Cortex of kidney (tissue), 1 donor: ENCODE measurements at places on chromosomes 11 and 22.

- no peak for DNase-seq
Measured at GRCh38 chr22:39089928-39090327, 7.1 kb upstream of the APOBEC3H start.

DNA sequence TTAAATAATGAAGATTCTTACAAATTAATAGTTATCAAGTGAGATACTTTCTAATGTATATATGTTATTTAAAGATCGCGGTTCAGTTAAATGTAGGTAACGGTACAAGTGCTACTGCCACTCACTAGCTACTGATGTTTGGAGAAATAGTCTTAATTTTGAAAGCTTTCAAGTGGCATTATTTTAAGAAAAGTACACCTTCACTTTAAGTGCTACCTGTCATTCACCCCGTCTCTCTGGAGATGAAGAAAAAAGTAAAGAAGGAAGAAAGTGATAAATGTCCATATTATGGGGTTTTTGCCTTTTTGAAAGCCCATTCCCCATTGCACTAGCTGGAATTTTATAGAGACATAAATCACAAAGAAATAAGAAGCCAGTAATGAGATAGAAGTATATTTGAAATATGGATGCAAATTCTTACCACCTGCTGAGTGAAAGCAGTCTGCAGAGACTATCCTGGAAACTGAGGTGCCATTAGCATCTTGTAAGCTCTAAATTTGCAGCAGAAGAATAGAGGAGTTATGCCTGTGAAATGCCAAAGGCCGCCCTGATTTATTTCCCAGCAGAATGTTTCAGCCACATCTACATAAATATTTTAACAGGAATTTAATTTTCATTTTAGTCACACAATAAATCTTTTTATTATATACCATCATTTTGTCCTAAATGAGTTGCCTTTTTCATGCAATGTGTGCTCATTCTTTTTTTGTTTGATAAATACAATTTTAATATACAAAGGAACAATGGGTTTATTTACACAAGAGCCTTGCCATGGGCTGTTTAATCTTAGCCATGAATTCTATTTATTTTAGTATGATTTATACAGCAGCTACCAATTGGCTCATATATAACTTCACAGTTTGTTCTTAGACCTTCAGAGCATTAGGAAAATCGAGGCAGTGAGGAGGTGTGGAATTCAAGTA, 489.9 kb upstream of the RAG2 start:
- no peak for DNase-seq

DNA sequence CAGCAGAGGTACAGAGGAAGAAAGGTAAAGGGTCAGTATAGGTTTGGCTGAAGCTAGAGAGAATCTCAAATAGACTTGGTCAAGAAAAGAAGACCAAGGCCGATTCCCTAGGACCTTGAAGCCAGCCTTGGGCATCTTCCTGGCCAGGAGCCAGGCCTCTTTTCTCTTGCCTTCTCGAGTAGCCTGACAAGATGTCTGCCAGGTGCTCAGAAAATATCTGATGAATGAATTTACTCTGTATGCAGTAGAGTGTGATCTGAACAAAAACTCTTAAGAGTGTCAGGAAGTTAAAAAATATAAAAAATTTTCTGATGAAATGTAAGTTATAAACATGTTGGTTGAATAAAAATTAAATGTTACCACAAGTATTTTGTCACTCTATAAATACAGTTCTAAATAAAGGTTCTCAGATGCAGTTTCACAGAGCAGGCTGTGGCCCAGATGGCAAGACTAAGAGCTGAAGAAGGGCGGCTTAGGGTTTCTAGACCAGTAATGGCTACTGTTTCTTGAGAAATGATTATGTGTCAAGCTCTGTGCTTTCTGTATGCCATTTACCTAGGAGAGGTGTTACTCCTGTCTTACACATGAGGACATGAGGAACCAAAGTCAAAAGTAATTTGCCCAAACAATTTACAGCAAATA, 98.1 kb downstream of the ATXN10 start:
- no peak for DNase-seq

DNA sequence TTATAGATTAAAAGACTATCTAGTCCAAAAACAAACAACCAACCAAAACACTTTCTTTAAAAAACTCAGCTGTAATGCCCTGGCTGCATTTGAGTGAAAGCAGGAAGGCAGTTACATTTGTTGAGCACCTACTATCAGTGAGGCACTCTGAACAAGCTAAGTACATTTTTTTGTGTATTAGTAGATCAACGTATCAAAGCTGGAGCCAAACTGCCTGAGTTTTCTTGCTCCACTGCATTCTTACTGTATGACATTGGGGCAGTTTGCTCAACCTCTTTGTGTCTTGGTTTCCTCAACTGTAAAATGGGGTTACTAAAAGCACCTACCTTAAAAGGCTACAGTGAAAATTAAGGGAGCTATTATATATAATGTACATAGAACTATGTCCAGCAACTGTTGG, 22.0 kb downstream of the COA4 start:
- DNase-seq, result no peak

GRCh38 chr11:5928271-5928670, 13.8 kb upstream of the OR56A3 start:
- DNase-seq, result no peak

GRCh38 chr22:33565580-33565995, 354.7 kb downstream of the LARGE1 start:
- no peak for DNase-seq

DNA sequence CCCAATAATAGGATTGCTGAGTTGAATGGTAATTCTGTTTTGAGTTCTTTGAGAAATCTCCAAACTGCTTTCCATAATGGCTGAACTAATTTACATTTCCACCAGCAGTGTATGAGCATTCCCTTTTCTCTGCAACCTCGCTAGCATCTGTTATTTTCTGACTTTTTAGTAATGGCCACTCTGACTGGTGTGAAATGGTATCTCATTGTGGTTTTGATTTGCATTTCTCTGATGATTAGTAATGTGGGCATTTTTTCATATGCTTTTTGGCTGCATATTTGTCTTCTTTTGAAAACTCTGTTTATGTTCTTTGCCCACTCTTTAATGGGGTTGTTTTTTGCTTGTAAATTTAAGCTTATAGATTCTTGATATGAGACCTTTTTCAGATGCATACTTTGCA, 97.4 kb downstream of the FDX1 start:
- no peak for DNase-seq

DNA sequence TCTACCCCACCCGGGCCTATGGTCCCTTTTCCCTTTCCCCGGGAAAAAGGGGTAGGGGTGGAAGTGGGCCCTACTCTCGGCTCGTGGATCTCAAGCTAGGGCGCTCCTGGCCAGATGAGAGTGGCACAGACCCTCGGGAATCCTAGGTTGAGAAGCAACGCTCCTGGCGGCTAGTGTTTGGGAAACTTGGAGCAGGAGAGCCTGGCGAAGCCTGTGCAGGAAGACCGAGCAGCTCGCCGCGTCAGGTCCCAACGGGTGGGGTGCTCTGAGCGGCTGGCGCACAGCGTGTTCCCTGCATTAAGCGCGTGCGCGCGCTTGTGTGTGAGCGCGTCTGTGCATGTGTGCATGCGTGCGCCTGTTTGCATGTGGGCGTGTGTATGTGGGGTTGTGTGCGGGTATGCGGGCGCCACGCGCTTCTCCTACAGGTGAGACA, 7.1 kb upstream of the FLI1 start:
- DNase-seq, result no peak

DNA sequence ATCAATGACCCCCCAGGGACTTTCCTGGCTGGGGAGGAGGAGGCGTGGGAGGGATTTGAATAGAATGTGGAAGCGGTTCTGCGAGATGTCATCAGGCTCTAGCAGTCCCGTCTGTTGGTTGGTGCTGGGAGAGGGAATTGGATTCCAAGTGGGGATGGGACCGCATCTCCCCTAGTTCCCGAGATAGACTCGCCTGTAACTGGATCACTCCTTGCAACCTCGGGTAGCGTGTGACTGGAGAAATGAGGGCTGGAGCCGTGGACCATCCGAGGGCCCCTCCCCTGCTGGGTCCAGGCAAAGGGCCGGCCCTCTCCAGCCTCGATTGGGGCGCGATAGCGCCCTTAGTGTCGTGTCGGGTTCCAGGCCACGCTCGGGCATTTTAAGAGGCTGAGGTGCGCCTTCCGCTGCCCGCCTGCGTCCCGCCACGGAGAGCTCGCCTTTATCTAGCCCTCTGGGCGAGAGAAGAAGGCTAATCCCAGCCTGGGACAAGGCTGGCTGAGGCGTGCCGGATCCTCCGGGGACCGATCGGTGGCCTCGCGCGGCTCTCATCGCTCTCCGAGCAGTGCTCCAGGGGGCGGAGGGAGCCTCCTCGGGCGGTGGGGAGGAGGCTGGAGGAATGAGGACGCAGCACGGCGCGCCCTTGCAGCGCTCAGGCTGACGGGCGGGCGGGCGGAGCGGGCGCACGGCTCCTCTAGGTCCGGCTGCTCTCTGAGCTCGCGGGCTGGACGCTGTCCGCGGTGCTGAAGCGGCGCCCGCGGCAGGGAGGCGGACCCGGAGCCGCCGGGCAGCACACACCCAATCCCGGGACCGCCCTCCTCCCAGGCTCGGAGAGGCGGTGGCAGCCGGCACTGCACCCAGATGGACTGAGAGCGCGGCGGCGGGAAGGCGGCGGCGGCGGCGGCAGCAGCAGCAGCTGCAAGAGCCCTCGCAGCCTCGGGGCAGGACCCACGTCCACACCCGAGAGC, 107.8 kb downstream of the OSBP2 start:
- DNase-seq, result peak; percentile 37

DNA sequence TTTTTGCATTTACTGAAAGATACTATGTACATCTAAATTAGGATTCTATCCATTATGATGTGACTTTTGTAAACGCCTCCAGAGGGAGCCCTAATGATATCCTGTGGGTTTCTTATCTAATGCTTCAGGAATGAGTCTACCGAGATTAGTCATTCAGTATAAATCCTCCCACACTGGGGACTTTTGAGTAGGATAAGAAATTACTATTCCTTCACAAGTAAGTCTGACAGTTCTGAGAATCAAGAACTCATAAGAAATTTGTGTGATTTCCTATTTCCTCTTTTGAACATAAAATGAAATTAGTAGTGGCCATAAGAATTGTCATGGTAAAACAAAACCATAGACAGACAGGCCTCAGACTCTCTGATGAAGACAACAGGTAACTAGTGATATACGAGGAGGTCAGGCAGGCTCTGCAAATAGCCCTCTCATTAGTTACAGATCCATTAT, 10.0 kb upstream of the OR5M1 start:
- no peak for DNase-seq

DNA sequence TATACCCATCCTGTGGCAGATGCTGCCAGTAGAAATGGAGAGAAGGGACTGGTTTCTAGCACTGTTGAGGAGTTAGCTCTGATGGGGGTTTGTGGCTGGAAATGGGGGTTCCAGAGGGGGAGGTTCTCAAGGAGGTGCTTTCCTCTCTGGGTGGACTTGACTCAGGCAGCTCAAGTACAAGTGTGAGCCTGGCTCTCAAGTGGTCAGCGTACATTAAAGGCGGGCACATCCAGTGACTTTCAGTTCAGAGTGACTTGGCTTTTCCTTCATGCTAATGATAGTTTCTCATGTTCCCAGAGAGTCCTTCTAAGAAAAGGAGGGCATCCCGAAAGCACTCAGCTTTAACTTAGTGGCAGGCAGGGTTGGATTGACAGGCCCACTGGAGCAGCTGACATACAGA, 58.9 kb upstream of the HORMAD2 start:
- DNase-seq, result no peak

DNA sequence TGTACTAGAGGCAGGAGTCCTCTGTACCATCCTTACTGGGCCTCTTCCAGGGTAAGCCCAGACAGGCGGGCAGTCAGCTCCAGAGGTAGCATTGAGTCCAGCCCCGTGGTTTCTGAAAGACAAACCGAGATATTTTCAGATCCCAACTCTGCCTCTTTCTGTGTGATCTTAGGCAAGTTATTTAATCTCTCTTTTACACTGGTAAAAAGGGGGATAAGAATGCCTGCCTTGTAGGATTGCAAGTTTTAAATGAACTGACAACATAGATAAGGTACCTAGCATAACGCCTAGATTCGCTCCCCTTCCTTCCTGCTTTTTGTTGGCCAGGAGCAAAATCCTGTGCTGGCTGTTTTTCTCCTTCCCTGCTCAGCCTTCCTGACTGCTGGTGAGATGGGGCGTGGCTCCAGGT, 56.4 kb upstream of the NNMT start:
- no peak for DNase-seq

- no peak for DNase-seq
Measured at GRCh38 chr11:112355726-112356125, 95.1 kb upstream of the PLET1 start.

DNA sequence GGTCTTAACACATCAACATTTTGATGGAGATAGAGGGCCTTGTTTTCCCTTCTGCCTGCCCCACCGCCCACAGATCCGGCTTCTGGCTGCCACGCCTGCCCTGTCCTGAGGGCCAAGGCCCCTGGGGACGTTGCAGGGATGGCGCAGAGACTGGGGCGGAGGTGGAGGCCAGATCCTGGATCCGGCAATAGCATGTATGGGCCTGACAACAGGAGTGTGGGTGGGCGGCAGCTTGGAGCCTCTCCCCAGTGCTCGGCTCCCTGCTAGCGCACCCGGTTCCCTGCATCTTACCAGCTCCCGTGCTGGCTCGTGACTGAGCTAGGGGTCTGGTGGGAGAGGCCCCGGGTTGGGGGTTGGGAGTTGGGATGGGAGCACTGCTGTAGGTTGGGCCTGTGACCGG, 95.6 kb downstream of the ZBTB16 start:
- DNase-seq, result no peak

DNA sequence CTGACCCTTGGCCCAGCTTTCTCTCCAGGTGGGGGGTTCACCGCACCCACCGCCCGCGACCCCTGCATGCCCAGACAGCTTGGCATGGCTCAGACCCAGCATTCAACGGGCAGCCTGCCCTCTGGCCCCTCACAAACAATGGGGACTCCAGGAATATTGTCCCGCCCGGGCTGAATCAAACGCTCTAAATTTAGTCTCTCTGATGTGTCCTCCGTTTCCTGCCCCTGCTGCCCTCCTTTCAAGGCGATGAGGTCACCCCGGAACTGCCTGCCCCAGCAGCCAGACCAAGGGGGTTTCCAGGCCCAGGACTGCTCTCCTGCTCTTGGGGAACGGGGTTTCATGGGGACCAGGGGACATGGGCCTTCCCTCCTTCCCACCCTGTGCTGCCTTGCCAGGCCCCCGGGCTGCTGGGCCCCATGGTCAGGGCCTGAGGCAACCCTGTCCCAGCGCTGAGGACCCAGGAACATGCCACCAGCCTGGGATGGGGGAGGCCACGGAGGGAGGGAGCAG, 10.1 kb upstream of the PDGFB start:
- DNase-seq, result no peak

DNA sequence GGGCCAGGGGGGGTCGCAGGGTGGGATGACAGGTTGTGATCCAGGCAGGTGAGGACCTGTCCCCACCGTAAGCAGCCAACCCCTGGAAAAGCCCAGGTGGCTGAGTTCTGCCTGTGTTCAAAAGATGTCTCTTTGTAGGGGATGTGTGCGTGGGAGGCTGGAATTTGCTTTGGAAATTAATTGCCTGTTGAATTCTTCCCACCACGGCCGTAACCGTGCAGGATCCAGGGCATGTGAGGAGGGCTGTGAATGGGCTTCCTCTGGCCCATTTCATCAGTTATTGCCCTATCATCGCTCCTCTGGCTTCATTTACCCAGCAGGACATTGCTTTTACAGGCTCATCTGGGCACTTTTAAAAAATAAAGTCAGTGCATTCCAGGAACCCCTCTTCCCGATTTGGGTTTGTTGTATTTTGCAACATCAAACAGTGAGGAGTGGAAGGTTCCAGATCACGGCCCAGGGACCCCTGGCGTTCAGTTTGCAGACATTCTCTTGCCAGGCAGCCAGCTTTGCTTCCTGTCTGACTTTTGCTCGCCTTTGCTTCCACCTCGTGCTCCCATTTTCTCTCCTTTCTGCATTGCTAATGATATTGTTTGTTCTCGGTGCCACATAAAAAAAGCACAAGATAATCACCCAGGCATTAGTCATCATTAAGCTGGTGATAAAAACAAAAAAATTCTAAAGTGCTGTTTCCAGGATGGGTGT, 1306.6 kb downstream of the BRD1 start:
- no peak for DNase-seq
